ENCODE measurements at places on chromosomes 1 and 21.
A peak's percentile ranks its signal among the peaks of the same experiment; 100 is the strongest.

GRCh38 chr1:87269921-87270320 is 58.8 kb upstream of the LMO4 start:
- no peak for DNase-seq
- no peaks in the 10 kb centered on the region for H3K36me3 ChIP-seq
- H3K4me1 ChIP-seq: no peaks in the 10 kb centered on the region
- no peak overlapping the region for H3K27ac ChIP-seq

GRCh38 chr1:203250911-203251310 is 21.4 kb upstream of the CHIT1 start:
- no peaks in the 10 kb centered on the region for H3K36me3 ChIP-seq
- no peak overlapping the region for H3K27ac ChIP-seq
- no peaks in the 10 kb centered on the region for H3K4me1 ChIP-seq

GRCh38 chr1:154479764-154480421 is 22.1 kb upstream of the TDRD10 start:
- H3K36me3 ChIP-seq: no peaks in the 10 kb centered on the region
- H3K27me3 ChIP-seq: no peaks in the 10 kb centered on the region
- no peak overlapping the region for H3K27ac ChIP-seq
- H3K4me3 ChIP-seq: no peak overlapping the region
- H3K4me1 ChIP-seq: no peaks in the 10 kb centered on the region

DNA sequence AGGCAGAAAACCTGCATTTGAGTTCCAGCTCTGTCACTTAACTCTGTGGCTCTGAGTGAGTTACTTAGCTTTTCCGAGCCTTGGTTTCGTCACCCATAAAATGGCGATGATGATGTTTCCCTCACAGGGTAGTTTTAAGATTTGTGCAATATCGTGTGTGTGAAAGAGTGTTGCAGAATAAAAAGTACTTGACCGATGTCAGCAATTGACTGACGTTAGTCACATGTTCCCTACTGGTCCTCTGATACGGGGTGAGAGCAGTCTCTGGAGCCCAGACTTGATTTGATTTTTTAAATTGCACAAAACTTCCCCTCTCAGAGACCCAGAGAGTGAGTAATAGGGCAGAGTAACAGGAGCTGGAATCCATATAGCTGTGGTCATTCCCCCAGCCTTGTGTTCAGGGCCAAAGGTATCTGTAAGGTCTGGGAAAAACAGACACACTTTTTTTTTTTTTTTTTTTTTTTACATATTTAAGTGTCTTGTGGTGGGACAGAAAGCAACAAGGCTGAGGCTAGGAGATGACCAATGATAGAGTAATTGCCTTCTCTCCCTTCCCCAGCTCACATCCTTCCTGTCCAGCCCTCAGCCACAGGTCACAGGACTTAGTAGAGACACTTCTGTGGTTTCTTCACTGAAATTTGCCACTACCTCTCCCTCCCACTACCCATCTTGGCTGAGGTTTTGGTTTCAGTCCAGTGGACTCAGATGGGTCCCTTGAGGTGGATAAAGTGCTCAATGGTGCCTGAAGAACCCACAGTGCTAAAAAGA is 2.0 kb downstream of the FCER1G start:
- no peaks in the 10 kb centered on the region for H3K27me3 ChIP-seq
- no peak overlapping the region for H3K4me3 ChIP-seq
- peak overlapping the region; percentile 93 for H3K27ac ChIP-seq
- no peak for DNase-seq
- peaks cover 27% of the 10 kb centered on the region for H3K4me1 ChIP-seq
- peaks cover 7% of the 10 kb centered on the region for H3K36me3 ChIP-seq

GRCh38 chr1:67723620-67724019 is 38.6 kb downstream of the GADD45A start:
- H3K36me3 ChIP-seq: no peaks in the 10 kb centered on the region
- no peak for DNase-seq
- H3K4me3 ChIP-seq: no peak overlapping the region
- H3K4me1 ChIP-seq: peaks cover 14% of the 10 kb centered on the region
- no peaks in the 10 kb centered on the region for H3K27me3 ChIP-seq

GRCh38 chr1:26126321-26127084 is 14.9 kb downstream of the PDIK1L start:
- peaks cover 3% of the 10 kb centered on the region for H3K4me1 ChIP-seq
- no peak overlapping the region for H3K4me3 ChIP-seq
- peak; percentile 50 for DNase-seq
- H3K27ac ChIP-seq: peak overlapping the region; percentile 64
- H3K36me3 ChIP-seq: no peaks in the 10 kb centered on the region
- H3K27me3 ChIP-seq: no peaks in the 10 kb centered on the region

- H3K4me1 ChIP-seq: peaks cover 8% of the 10 kb centered on the region
- no peaks in the 10 kb centered on the region for H3K36me3 ChIP-seq
- no peak for DNase-seq
- no peak overlapping the region for H3K27ac ChIP-seq
- no peak overlapping the region for H3K4me3 ChIP-seq
Measured at GRCh38 chr1:230127105-230128054, 60.3 kb downstream of the GALNT2 start.

DNA sequence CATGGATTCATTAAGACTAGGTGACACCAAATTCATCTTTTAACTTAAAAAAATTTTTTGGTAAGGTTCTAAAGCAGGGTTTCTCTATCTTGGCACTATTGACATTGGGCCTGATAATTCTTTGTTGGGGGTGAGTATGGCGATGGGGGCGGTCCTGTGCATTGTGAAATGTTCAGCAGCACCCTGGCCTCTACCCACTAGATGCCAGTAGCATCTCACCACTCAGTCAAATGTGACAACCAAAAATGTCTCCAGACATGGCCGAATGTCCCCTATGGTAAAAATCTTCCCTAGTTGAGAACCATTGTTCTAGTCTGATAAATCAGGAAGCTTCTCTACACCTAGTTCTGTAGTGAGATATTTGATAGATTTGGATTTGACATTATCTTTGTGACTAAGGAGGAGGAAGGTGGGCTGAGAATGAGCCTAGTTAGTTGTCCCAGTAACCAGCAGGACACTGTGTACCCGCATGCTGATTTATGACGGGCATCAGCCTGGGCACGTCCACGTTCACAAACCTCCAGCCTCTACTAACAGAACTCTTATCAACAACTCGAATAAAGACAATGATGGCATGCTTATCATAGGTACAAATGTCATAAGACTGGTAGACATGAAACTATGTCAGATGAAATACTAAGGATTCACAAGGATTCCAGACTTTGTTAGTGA is 104.6 kb downstream of the KCND3 start:
- H3K27ac ChIP-seq: no peak overlapping the region
- H3K4me1 ChIP-seq: peaks cover 4% of the 10 kb centered on the region
- H3K4me3 ChIP-seq: no peak overlapping the region
- DNase-seq: no peak
- H3K36me3 ChIP-seq: no peaks in the 10 kb centered on the region
- H3K27me3 ChIP-seq: peaks cover 7% of the 10 kb centered on the region

GRCh38 chr1:44170281-44170823 is 28.9 kb upstream of the KLF18 start:
- no peak for DNase-seq
- no peak overlapping the region for H3K27ac ChIP-seq
- H3K36me3 ChIP-seq: no peaks in the 10 kb centered on the region
- no peaks in the 10 kb centered on the region for H3K27me3 ChIP-seq
- no peak overlapping the region for H3K4me3 ChIP-seq

DNA sequence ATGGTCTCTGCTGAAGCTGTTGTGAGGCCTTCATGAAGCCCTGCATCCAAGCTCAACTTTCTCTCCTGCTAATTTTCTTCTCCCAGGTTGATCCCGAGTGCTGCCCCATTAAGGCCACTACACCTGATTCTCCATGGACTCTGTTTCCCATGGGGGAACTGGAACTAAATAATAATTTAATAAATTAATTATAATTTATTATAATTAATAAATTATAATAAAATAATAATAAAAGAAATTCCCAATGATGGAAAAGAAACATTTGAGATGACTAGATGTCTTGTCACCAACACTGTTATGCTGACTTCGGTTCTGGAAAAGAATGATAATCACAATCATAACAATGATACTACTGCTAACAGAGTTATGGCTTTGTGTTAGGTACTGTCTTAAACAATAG is 211.2 kb upstream of the ZP4 start:
- DNase-seq: no peak
- H3K27ac ChIP-seq: no peak overlapping the region
- H3K27me3 ChIP-seq: no peaks in the 10 kb centered on the region

GRCh38 chr1:83098131-83098530 is 900.8 kb downstream of the TTLL7 start:
- DNase-seq: peak; percentile 18
- H3K27ac ChIP-seq: peak overlapping the region; percentile 19
- no peaks in the 10 kb centered on the region for H3K27me3 ChIP-seq
- H3K4me1 ChIP-seq: peaks cover 17% of the 10 kb centered on the region
- no peak overlapping the region for H3K4me3 ChIP-seq
- H3K36me3 ChIP-seq: no peaks in the 10 kb centered on the region

DNA sequence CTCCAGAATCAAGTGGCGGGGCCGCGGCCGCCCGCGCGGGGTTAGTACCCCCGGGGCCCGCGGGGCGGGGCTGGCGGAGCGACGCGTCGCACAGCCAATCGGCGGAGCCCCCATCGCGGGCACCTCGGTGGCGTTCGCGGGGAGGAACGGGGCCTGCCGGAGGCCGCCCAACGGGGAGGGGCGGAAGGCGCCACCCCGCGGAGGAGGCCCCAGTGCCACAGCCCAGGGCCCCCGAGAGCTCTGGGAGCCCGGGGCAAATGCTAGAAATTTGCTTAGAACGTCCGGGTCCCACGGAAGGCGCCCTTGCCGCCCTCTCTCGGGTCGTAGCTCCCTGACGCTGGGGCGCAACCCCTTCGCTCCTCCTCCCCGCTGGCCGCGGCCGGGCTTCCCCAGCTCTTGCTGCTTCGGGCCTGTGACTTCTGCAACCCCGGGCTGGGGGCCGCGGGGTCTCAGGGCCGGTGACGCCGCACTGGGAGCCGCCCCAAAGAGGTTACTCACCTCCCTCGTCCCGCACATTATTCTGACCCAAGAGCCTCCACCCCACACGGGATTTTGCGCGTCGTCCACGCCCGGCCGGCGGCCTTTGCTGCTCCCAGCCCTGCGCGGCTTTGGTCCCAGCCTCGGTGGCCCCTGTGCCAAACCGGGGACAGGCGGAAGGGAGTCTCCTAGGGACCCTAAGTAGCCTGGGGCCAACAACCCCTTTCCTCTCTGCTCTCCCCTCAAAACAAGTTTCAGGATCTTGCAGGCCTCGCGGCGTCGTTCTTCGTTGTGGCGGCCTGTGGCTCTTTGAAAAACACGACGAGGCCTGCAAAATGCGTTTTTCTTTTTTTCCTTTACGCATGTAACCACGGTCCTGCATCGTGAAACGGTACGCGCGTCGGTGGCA is at the start of gene RUNX3:
TSS of gene RUNX3 (minus strand) at position 17 of the 886 bp plus-strand sequence. CDS start 408 bp downstream, outside the sequence.
- H3K36me3 ChIP-seq: no peaks in the 10 kb centered on the region
- no peak within 1 kb of the TSS for H3K27ac ChIP-seq
- H3K27me3 ChIP-seq: peaks cover 94% of the 10 kb centered on the region
- DNase-seq: peak; percentile 45

- peak; percentile 75 for DNase-seq
- H3K36me3 ChIP-seq: no peaks in the 10 kb centered on the region
- peak overlapping the region; percentile 69 for H3K27ac ChIP-seq
- peaks cover 5% of the 10 kb centered on the region for H3K27me3 ChIP-seq
- H3K4me1 ChIP-seq: peaks cover 26% of the 10 kb centered on the region
Measured at GRCh38 chr1:38029685-38030511, 16.7 kb downstream of the POU3F1 start.

GRCh38 chr1:37452416-37452815 is 22.0 kb upstream of the ZC3H12A start:
- no peak overlapping the region for H3K4me3 ChIP-seq
- no peaks in the 10 kb centered on the region for H3K27me3 ChIP-seq
- H3K4me1 ChIP-seq: no peaks in the 10 kb centered on the region
- H3K36me3 ChIP-seq: no peaks in the 10 kb centered on the region

GRCh38 chr1:205704903-205705302 is 24.6 kb upstream of the SLC45A3 start:
- H3K27ac ChIP-seq: no peak overlapping the region
- H3K4me3 ChIP-seq: no peak overlapping the region
- H3K27me3 ChIP-seq: no peaks in the 10 kb centered on the region
- H3K36me3 ChIP-seq: no peaks in the 10 kb centered on the region
- H3K4me1 ChIP-seq: peaks cover 26% of the 10 kb centered on the region

- no peaks in the 10 kb centered on the region for H3K36me3 ChIP-seq
- no peaks in the 10 kb centered on the region for H3K27me3 ChIP-seq
- no peak overlapping the region for H3K27ac ChIP-seq
Measured at GRCh38 chr21:36027347-36027746, 33.0 kb downstream of the SETD4 start.

DNA sequence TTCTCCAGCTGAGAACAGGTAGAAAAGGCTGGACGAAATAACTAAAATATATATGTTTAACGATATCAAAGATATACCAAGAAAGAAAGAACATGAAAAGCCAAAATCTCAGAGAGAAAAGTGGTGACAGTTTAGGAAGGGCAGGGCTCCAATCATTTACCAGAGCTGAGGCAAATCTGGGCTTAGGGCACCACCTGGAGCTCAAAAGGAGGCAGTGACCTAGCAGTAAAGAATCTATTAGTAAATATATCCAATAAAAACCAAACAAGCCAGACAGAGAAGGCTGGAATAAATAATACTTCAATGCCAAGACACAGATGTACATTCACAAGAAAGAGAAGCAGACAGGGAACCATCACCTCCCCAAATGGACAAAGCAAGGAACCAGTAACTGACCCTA is 43.5 kb downstream of the CHIA start:
- no peak overlapping the region for H3K4me3 ChIP-seq
- no peaks in the 10 kb centered on the region for H3K4me1 ChIP-seq
- H3K27ac ChIP-seq: no peak overlapping the region
- peak; percentile 57 for DNase-seq
- H3K36me3 ChIP-seq: no peaks in the 10 kb centered on the region
- H3K27me3 ChIP-seq: no peaks in the 10 kb centered on the region

- no peaks in the 10 kb centered on the region for H3K36me3 ChIP-seq
- peak overlapping the region; percentile 32 for H3K27ac ChIP-seq
- peaks cover 4% of the 10 kb centered on the region for H3K4me1 ChIP-seq
Measured at GRCh38 chr1:236395230-236395946, 1.3 kb downstream of the EDARADD start.

GRCh38 chr1:220895412-220895946 is 16.2 kb downstream of the HLX start:
- no peak overlapping the region for H3K4me3 ChIP-seq
- no peaks in the 10 kb centered on the region for H3K36me3 ChIP-seq
- DNase-seq: no peak
- peaks cover 17% of the 10 kb centered on the region for H3K4me1 ChIP-seq

DNA sequence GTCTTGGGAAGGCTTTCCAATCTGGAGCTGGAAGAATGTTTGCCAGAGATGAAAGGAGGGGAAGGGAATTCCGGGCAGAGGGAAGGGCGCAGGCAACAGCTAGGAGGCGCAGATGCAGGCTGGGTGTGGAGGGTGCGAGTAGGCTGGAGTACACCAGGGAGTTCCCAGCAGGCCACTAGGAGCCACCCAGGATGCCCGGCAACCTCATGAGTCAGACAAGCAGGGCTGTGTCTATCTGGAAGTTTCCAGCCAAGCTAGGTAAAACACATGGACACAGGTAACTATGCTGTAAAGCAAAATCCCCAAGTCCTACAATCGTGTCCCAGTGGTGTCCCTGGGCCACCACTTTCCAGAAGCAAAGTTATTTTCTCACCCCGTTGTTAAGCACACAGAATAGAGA is 990 bp upstream of the NBL1 start:
- H3K4me1 ChIP-seq: peaks cover 7% of the 10 kb centered on the region
- peak; percentile 57 for DNase-seq
- peak overlapping the region; percentile 66 for H3K27ac ChIP-seq
- no peak overlapping the region for H3K4me3 ChIP-seq

- peak overlapping the region; percentile 92 for H3K27ac ChIP-seq
- DNase-seq: peak; percentile 68
- H3K4me3 ChIP-seq: no peak overlapping the region
- H3K36me3 ChIP-seq: no peaks in the 10 kb centered on the region
Measured at GRCh38 chr1:8097077-8097799, 71.1 kb upstream of the ERRFI1 start.
